ENCODE measurements at places on chromosomes 2 and 18. TPM values are rescaled to one million over a fixed set of nuclear protein-coding genes. Genes with fewer than 3 reads are reported as not detected.

DNA sequence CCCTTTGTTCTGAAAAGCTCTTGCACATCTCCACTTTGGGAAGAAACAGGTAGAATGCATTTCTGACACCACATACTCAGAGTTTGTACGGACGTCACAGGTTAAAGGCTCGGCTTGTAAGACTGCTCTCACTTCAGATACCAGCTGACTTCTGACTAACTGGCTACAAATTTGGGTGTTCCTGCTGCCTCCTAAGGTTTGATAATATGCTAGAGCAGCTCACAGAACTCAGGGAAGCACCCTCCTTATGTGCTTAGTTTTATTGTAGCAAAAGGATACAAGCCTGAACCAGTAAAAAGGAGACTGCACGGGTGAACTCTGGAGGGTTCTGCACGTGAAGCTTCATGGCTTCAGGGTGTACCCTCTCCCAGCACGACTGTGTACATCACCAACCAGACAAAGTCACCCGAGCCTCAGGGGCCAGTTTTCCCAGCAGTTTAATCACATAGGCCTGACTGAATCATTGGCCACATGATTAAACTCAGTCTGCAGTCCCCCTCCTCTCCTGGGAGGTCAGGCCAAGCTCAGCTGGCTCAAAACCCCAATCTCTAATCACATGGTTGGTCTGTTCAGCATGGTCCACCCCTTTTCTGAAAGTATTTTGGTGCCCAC, 749.5 kb upstream of the RAB6C start:
- no peak for DNase-seq

SPR gene
- polyA plus RNA-seq = 13.4 TPM

DNA sequence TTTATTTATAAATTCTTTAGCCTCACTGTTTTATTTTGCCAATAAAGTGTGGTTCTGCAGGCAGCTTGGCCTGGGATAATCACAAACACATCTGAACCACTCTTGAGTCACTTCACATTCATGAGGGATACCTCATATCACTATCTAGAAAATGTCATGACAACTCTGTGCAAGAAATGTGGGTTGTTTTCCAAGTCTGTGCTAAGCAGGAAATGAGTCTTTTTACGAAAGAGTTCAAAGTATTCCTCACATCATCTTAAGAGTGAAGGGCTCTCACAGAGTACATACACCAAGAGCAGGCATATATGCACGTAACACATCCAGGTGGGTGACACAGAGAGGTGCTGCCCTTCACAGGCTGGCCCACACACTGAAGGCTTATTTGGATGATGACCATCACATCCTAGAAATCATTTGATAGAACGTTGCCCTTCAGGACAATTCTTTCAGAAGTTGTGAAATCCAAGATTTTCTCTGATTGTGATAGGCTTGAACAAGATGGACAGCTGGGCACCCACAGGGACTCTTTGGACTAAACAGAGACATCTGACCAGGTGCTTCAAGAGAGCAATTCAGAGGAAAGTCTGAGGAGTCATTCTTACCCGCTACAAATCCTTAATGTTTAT, 811.1 kb upstream of the LRATD1 start:
- DNase-seq = no peak

RSAD2 gene
- polyA plus RNA-seq = 3.1 TPM

- no peak for DNase-seq
These were observed 137.3 kb upstream of the PID1 start for GRCh38 chr2:229408356-229408755.

SPIRE1 gene
- 32.4 TPM for polyA plus RNA-seq

- no peak for DNase-seq
These were observed 7.6 kb downstream of the ESPNL start for GRCh38 chr2:238107525-238108422.

UGT1A7 gene
- 0.03 TPM for polyA plus RNA-seq
